Placental epithelial cell (primary cell): ENCODE measurements at places on chromosomes 16 and 17. TPM values are rescaled to one million over a fixed set of nuclear protein-coding genes. Genes with fewer than 3 reads are reported as not detected.

The CENPT gene
- 66.3 and 117 TPM in 2 replicates for total RNA-seq

The ZNF423 gene
- total RNA-seq: 0.54 and 1.2 TPM in 2 replicates

The KREMEN2 gene
- total RNA-seq: 0.43 and 1.2 TPM in 2 replicates

The PSMD7 gene
- total RNA-seq: 46.3 and 55.1 TPM in 2 replicates

The INCA1 gene
- total RNA-seq: 0.43 and 1.6 TPM in 2 replicates

The SLC47A1 gene
- total RNA-seq: not detected in 2 replicates

The PERCC1 gene
- not detected in 2 replicates for total RNA-seq

The TXNDC17 gene
- total RNA-seq: 53.0 and 124 TPM in 2 replicates

The HNF1B gene
- total RNA-seq: not detected in 2 replicates

The TBC1D3G gene
- not detected in 2 replicates for total RNA-seq

The DPEP1 gene
- total RNA-seq: not detected in 2 replicates

The TBC1D3 gene
- not detected in 2 replicates for total RNA-seq

The SLFN14 gene
- total RNA-seq: not detected in 2 replicates

The KRT27 gene
- total RNA-seq: 0.79 TPM in 1 of 2 replicates, not detected in the other

The NOTUM gene
- not detected in 2 replicates for total RNA-seq

The MYLK3 gene
- total RNA-seq: 0.11 TPM in 1 of 2 replicates, not detected in the other

The OR1E1 gene
- not detected in 2 replicates for total RNA-seq

The SLC16A6 gene
- total RNA-seq: under 0.01 TPM in 1 of 2 replicates, not detected in the other

The ITGAD gene
- total RNA-seq: not detected in 2 replicates
